ENCODE measurements at places on chromosomes 5 and 9.

DNA sequence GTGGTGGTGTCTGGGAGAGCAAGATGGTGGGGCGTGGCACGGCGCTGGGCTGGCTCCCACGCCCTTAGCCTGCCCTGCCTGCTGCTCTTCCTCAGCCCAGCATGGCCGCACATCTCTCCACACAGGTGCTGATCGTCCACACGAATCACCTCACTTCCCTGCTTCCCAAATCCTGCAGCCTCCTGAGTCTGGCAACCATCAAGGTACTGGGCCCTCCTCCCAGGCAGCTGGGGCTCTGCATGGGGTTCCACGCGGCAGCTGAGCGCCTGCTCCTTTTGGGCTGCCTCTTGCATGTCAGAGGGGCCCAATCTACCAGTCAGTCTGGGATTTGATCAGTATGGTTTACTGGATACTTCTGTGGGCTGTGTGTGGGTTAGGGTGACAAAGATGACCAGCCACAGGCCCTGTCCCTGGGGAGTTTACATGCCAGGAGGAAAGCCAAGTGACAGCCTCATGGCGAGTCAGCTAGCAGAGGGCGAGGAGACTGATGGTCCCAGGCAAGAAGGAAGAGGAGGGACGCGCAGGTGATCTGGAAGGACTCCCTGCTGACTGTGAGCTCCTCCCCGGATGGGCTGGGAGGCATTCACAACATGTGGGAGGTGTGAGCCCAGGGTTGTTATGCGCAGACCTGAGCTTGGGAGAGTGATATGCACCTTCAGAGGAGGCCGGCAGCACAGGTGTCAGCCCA lies 6.0 kb downstream of the LRSAM1 start:
- no peak for DNase-seq

DNA sequence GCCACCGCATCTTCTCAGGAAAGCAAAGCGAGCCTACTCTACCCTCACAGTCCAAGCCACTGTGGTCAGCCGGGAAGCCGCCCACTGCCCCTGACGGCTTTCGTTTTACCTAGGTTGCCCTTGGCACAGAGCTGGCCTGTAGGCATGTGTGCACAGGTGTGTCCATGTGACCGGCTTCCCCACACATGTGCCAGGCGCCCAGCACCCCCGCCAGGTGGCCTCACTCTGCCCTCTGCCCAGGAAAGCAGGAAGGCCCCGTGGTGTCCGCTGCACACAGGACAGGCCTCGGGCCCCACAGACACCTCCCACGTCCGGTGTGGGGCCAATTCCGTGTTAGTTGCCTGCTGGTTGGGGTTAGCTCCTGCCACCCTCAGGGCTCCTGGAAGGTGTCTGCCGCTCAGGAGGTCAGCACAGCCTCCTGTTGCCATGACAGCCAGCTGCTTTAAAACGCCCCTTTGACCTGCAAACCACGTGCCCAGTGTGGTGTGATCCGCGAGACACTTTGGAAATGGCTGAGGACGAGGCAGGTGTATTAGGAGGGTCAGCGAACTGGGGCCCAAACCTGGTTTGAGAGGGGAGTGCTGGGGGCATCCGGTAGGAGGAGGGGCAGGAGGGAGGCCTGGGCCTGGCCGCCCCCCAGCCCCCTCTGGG lies 28.7 kb downstream of the TPPP start:
- DNase-seq, result no peak

- DNase-seq, result no peak
These were observed 47.4 kb downstream of the CSNK1G3 start for GRCh38 chr5:123559434-123559775.

DNA sequence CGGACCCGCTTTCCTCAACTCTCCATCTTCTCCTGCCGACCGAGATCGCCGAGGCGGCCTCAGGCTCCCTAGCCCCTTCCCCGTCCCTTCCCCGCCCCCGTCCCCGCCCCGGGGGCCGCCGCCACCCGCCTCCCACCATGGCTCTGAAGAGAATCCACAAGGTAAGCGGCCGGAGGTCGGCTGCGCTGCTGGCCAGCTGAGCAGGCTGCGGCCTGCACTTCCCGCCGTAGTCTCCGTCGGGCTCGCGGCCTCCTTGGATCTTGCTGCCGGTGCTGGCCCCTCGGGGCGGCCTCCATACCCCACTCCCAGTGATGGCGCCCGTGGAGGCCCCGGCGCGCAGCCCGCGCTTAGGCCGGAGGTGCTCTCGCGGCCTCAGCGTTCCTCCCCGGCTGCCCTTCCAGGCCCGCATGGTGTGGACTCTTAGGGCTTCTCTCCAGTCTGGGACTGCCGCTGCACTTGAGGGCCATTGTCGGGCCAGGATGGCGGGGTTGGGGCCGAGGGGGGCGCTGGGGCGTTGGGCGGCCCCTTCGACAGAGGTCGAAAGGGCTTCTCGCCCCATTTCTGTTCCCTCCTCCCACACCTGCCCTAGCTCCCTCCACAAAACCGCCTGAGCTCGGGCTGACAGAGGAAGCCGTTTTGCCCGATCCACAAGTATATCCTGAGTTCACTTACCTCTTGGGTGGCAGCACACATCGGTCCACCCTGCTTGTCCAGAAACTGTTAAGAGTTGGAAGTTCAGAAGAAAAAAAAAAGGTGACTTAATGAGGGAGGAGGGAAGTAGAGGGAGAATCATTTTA lies 714 bp downstream of the UBE2D2 start:
- peak; percentile 53 for DNase-seq

- DNase-seq, result no peak
These were observed 103.9 kb downstream of the ST8SIA4 start for GRCh38 chr5:100799166-100799565.

Data from mammary epithelial cell (primary cell).